Subcutaneous preadipocyte (primary cell): ENCODE measurements at places on chromosomes 4 and X. TPM values are rescaled to one million over a fixed set of nuclear protein-coding genes. Genes with fewer than 3 reads are reported as not detected.

Gene PCDH18
- 100 and 152 TPM in 2 replicates for total RNA-seq

Gene VCX2
- total RNA-seq = not detected in 2 replicates

Gene XG
- total RNA-seq = 12.9 and 17.6 TPM in 2 replicates

Gene PRDM8
- 4.0 and 6.6 TPM in 2 replicates for total RNA-seq

Gene SLC6A14
- not detected in 2 replicates for total RNA-seq

Gene WAS
- total RNA-seq = under 0.01 and 0.20 TPM in 2 replicates
